NCI-H526 treated with DMSO at 0.1 percent for 48 hours (cell line): ENCODE measurements at places on chromosomes 12 and 14.

GRCh38 chr12:66860752-66861750 is 182.2 kb upstream of the GRIP1 start:
- peak; percentile 46 for DNase-seq

GRCh38 chr12:24499151-24500146 is 449.5 kb downstream of the BCAT1 start:
- no peak for DNase-seq

DNA sequence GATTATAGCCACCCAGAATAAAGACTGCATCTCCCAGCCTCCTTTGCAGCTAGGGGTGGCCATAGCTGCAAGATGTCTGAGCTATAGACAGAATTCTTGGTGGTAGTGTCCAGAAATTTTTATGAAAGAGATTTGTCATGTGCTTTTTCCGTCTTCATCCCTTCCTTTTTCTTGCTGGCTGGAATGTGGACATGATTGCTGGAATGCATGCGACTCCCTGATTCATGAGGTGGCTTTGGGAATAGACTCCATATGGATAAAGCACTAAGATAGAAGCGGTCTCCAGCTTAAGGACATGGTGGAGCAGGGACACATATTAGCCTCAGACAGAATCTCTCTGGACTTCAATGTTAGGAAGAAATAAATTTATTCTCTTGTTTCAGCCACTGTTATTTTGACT is 10.0 kb upstream of the HSPB8 start:
- no peak for DNase-seq

GRCh38 chr12:6539707-6540134 is 5.4 kb downstream of the GAPDH start:
- DNase-seq: peak; percentile 32

DNA sequence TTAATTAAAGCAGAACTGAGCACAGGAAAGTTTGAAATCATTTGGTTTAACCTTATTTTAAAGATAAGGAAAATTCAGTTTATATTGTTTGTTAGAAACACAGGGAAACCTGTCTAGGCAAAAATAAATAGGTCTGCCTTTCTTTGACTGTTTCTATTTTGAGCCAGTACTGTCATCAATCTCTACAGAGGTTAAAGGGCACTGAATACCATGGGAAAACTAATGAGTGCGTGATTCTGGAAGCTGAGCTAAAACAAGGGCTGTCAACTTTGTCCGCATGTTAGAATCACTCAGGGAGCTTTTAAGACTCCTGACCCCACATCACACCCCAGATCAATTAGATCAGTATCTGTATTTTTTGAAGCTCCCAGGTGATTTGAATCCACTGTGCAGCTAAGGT is 38.8 kb downstream of the NOPCHAP1 start:
- no peak for DNase-seq

DNA sequence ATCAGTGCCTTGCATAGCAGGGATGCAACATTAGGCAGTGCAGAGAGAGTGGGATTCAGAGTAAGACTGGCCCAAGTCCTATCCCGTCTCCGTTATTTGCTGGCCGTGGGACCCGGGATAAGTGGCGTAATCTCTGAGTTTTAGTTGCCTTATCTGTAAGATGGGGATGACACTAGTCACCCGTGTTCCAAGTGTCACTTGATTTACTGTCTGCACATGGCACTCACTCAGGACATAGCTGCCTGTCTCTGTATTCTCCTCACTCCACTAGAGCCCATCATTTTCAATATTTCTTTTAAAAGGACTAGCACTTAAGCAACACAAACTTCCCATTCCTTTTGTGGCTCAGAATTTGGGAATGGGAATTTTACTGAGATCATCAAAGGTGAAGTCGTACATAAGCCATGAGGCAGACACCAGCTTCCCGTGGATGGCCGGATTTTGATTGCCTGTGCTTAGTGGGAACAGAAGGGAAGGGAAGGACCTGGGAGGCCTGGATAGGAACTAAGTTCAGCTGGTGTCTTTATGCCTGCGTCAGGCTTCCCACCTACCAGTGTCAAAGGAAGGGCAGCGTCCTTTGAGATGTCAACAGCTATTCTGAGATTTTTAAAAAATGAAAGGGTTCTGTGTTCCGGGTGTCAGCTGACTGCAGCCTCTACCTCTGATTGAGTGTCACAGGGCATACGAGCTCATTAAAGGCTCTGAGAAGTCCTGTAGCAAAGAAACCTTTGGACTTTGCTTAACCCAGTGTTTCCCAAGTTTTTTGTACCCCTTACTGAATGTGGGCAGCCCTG is 361.4 kb downstream of the CACNA1C start:
- DNase-seq: no peak
